Prostate gland (tissue), 2 donors: ENCODE measurements at places on chromosomes 4 and X. TPM values are rescaled to one million over a fixed set of nuclear protein-coding genes. Genes with fewer than 3 reads are reported as not detected.
A peak's percentile ranks its signal among the peaks of the same experiment; 100 is the strongest.

AKAP14 gene
- total RNA-seq = 1.4 TPM

CXorf65 gene
- not detected for total RNA-seq

BBS7 gene
- 17.1 TPM for total RNA-seq

FGFR3 gene
- 8.7 TPM for total RNA-seq

ARHGEF6 gene
- 4.1 TPM for total RNA-seq

TLR3 gene
- total RNA-seq = 4.3 TPM

RPS6KA3 gene
- total RNA-seq = 19.8 TPM

DCHS2 gene
- 1.8 TPM for total RNA-seq

CORIN gene
- total RNA-seq = 7.7 TPM

FNIP2 gene
- 39.8 TPM for total RNA-seq

C4orf36 gene
- not detected for total RNA-seq

LAS1L gene
- 23.5 TPM for total RNA-seq

VSIG1 gene
- total RNA-seq = 250 TPM

FGFRL1 gene
- total RNA-seq = 29.4 TPM

DNA sequence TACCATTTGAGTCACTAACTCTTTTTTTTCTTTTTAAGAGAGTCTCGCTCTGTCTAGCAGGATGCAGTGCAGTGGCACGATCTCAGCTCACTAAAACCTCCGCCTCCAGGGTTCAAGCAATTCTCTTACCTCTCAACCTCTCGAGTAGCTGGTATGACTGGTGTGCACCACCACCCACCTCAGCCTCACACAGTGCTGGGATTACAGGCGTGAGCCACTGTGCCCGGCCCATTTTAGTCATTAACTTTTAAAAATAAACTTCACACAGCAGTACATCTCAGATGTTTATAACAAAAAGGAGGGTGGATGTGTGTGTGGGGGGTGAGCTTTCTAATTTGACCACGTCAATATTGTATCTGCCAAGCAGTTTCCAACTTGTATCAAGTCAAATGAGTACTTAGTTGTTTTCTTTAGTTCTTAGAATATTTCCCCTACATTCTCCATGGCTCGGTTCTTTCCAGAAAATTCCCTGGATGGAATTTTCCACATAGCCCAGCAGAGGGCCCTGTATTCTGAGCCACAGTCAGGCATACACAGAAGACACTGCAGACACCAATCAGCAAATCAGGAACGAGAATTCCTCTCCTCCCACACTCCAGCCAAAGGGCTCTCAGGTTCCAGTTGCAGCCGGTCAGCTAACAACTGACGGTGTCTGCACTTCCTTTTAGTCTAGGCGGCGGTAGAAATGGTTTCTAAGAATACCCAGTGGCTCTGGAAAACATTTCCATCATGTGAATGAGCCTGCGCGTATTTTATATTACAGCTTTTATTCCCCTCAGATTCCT is 20.1 kb upstream of the ARAF start:
- peak; percentile 78 for DNase-seq

DNA sequence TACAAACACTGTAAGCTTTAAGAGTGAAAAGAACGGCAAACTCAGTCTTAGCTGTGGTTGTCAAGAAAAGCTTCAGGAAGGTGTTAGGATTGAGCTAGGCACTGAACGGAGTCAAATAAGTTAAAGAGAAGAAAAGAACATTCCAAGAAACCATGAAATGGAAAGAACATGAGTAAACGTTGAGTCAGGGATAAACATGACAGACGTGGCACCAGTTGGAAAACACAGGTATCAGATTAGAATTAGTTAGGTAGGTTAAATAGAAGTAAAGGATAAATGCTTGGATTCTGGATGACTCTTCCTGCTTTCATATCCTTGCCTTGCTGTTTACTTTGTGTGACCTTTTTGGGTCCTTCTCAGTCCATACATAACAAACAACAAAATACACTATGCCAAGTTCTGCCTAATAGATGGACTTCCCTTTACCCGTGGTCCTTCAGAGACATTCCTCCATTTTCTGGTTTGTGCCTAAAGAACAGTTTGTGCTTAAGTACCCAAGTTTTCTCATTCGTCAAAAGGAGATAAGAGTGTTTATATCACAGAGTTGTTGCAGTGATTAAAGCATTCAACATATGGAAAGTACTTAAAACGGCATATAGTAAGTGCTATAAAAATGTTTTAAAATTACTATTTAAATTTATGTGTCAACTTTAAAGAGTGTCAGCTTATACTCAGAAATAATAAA is 446.9 kb downstream of the TMA16 start:
- no peak for DNase-seq

GRCh38 chr4:126592088-126592487 is 1040.7 kb upstream of the INTU start:
- DNase-seq = no peak

DNA sequence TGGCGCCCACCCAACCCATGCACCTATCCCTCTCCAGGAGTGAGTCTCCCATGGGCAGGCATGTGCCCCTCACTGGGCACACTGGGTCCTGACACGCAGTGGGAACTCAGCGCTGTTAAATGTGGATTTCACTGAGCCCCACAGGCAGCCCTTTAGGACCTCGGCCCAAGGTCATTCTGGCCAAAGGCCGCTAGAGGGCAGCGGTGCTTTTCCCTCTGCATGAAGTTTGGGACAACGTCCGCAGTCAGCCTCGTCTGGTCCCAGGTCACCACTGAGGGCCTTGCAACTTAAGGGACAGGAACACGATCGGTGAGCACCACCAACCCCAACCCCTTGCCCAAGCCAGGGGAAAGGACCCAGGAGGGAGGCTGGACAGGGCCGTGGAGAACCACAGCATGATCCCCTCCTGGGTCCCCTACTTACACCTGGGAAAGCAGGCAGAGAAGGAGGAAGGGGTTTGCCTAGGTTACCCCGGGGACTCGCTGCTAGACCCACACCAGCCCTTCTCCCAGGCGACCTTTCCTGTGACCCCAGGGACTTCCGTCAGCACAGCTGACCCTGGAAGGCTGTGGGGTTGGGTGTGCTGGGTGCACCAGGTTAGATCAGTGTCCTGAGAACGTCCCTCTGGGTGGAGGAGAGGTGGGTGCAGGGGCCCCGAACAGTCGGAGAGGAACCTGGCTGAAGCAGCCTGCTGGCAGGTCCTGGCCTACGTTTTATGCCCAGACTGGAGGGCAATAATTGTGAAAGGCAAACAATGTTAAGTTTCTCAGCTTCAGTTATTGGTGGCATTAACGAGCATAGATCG is 24.0 kb downstream of the CYTL1 start:
- peak; percentile 26 for DNase-seq

DNA sequence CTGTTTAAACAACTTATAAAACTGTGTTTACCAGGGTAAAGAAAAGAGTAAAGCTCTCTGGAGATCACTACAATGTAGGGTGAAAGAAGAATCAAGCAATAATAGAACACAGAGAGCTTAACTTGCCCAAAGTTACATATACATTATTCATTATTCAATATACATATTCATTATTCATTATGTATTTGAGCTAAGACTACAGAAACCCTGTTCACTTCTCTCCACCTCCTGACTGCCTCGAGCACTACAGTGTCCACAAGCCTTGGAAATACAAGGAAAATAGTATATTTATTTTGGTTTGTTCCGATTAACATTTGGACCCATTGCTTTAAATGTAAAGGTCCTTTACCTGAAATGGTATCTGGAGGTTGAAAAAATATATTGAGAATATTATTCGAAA is 35.9 kb upstream of the ELF2 start:
- no peak for DNase-seq

DNA sequence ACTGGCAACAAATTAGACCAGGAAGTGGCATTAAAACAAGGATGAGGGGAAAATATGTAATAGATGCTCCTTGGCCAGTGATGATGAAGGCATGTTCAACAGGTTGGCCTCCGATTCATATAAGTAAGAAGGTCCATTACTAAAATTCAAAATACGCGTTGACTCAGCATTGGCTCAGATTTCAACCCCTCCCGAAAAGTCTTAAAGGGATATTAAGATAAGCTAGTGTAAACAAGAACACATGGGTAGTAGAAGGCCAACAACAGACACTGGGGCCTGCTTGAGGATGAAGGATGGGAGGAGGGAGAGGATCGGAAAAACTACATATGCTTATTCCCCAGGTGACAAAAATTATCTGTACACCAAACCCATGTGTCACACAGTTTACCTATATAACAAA is 19.1 kb upstream of the LAP3 start:
- no peak for DNase-seq

- peak; percentile 68 for DNase-seq
These were observed at the start of gene ZNF185 for GRCh38 chrX:152897222-152898131. Gene ZNF185 (plus strand): TSS chrX:152898067. CDS start chrX:152914490, 16,423 bp downstream.

DNA sequence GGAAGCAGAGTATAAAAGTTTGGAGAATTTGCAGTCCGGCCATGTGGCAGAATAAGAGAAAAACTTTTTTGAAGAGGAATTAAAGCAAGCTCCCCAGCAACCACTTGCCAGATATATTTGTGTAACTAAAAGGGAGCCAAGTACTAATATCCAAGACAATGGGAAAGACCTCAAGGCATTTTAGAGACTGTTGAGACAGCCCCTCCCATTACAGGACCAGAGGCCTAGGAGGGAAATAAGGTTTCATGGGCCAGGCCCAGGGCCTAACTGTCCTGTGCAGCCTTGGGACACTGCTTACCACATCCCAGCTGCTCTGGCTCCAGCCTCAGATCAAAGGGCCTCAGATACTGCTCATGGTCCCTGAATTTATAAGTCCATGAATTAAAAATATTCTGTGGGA is 659.4 kb downstream of the PCDH19 start:
- no peak for DNase-seq

GRCh38 chr4:138308356-138308755 is 66.2 kb upstream of the SLC7A11 start:
- DNase-seq = no peak

DNA sequence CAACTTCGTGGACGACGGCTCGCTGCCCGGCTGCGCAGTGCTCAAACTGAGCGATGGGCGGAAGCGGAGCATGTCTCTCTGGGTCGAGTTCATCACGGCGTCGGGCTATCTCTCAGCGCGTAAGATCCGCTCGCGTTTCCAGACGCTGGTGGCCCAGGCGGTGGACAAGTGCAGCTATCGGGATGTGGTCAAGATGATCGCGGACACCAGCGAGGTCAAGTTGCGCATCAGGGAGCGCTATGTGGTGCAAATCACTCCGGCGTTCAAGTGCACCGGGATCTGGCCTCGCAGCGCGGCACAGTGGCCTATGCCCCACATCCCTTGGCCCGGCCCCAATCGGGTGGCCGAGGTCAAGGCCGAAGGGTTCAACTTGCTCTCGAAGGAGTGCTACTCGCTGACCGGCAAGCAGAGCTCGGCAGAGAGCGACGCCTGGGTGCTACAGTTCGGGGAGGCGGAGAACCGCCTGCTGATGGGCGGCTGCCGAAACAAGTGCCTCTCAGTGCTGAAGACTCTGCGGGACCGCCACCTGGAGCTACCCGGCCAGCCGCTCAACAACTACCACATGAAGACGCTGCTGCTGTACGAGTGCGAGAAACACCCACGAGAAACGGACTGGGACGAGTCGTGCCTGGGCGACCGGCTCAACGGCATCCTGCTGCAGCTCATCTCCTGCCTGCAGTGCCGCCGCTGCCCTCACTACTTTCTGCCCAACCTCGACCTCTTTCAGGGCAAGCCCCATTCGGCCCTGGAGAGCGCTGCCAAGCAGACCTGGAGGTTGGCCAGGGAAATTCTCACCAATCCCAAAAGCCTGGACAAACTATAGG is 1.5 kb downstream of the MAB21L2 start:
- DNase-seq = no peak

GRCh38 chrX:70481471-70482270 is 37.0 kb downstream of the DLG3 start:
- DNase-seq = no peak

- no peak for DNase-seq
These were observed 14.6 kb downstream of the PSAPL1 start for GRCh38 chr4:7419961-7420660.

GRCh38 chr4:55020131-55020530 is 105.3 kb downstream of the KDR start:
- DNase-seq = no peak

GRCh38 chrX:73836956-73837477 is 274.0 kb downstream of the CHIC1 start:
- no peak for DNase-seq

GRCh38 chr4:23268072-23268771 is 575.5 kb downstream of the GBA3 start:
- no peak for DNase-seq

DNA sequence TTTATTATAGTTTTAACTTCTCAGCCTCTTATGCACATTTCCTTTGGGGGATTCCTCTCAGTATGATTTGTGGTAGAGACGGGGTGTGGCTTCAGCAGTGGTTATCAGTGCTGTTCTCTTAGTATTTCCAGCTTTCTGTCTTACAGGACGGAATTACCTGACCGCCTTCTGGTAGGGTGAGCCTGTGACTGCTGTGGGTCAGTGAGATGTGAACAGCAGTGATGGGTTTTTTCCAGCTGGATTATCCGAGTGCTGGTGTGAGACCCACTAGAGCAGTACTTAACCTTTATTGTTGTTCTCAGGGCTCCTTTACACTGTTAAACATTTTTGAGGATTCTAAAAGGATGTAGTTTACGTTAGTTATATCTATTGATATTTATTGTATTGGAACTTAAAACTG is 135.2 kb downstream of the SLIT2 start:
- DNase-seq = no peak

GRCh38 chr4:30268370-30268769 is 451.8 kb upstream of the PCDH7 start:
- DNase-seq = no peak

DNA sequence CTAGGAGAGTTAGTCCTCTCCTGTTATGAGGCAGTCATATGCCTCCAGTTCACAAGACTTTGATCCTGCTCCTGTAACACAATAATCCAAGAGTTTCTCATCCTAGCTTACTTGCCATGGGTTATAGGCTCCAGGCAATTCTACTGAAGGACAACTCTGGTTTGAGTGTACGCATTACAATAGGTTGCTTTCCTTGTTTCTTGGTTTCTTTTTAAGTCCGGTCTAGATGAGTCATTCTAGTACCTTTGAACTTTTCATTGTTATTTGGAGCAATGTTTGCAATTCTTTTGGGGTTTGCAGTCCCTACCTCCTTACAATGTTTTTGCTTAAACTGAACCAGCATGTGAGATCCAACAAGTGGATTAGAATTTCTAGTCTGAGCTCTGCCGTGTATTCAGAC is 109.1 kb downstream of the ANAPC4 start:
- no peak for DNase-seq

DNA sequence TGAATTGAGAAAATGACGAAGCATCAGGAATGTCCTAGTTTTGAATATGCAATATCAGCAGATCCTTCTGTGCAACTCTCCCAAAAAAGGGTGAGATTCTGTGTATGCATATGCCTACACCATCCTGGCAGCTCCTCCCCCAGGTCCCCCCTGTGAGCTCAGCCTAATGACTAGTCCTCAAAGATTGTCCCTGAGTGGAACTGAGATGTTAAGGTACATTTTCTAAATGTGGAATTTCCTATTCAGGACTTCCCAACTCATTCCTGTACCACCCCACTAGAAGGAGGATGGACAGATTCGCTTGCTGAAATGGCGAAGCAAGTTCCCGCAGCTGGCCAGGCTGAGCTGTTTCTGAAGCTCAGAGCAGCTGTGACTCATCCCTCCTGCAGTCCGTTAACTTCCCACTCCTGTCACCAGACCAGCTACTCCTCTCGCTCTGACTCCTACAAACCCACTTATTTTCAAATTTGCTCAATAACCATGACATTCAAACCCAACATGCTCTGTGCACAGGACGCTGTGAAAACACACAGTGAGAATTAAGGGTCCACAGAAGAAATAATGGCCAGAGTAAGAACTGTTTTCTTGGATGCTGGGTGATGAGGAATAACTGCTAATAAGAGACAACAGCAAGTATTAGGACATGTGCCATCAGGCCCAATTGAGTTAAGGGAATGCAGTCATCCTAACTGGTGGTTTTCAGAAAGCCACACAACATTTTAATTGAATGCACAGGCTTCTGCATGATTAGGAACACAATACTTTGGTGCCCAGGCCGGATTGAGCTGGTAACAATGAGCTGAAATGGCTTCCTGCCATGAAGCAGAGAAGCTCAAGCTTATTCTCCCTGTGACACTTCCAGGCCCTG is 40.0 kb upstream of the IRF2 start:
- no peak for DNase-seq
